AG04449 (cell line): ENCODE measurements at places on chromosomes 6 and 20.

- DNase-seq, result no peak
These were observed 40.2 kb downstream of the CCN2 start for GRCh38 chr6:131910956-131911355.

- DNase-seq, result no peak
These were observed 90.4 kb downstream of the FARS2 start for GRCh38 chr6:5351552-5352210.

GRCh38 chr6:153125032-153125431 is 6.0 kb downstream of the RGS17 start:
- no peak for DNase-seq

DNA sequence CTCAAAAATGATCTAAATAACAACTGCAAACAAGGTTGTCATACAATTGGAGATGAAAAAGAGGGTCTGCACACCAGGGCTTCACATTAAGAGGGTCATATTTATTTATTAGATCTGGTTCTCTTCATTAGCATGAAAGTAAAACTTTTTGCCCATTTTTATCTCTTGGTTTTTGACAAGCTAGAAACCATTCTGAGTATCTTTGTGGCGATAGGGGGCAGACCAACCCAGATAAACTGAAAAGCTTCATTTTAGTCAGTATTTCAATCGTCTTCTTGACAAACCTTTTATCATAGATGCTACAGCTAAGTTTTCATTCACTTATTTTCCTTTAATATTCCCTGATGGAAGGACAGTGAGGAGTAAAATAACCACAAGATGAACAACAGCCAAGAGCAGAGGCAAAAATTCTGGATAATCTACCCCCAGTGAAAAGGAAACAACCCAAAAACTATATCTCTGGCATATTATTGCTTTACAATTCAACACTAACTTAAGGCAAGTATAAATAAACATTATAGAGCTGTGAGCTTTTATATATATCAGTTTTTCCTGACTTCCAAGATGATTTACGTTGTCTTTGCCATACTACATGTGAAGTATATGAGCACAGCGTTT is 45.2 kb downstream of the THEMIS start:
- no peak for DNase-seq

GRCh38 chr20:32458061-32458836 is 100.1 kb downstream of the ASXL1 start:
- no peak for DNase-seq

DNA sequence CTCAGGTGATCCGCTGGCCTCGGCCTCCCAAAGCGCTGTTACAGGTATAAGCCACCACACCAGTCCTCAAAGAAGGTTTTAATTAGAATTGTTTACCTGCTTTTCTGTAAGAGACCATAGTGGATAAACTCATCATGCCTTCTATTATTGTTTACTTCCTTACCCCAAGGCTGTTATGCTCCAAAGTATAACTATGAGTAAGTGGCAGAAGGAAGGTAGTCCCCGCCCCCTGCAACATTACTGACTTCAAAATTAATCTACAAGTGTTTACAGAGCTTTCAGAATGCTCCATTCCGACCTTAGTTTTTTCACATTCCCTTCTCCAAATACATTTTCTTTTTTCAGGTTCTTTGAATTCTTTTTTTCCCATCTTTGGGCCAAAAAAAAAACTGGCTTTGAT is 480.5 kb upstream of the NOX3 start:
- DNase-seq, result no peak

DNA sequence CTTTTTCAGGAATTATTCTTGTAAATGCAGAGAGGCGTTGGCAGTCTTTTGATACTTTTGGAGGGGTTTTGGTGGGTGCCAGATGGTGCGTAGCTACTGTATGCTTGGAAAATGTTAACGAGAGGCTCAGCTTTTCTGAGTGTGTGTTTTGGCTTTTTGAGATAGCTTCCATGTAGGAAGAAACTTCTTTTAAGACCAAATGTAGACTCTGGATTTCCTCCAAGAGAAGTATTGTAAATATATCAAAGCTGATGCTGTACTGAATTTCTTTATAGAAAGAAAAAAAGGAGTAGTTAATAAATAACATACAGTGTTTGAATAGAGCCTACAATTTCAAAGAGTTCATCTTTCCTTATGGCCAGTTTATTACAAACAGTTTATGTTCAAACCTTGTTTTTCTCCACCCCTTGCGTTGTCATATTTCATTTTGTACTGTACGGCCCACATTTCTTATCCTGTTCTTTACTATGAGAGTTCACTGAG is 16.7 kb downstream of the TIAM2 start:
- DNase-seq, result no peak

GRCh38 chr6:152952866-152953509 is 29.9 kb downstream of the FBXO5 start:
- no peak for DNase-seq

- DNase-seq, result no peak
These were observed 156.7 kb upstream of the THEMIS start for GRCh38 chr6:128057541-128057940.

DNA sequence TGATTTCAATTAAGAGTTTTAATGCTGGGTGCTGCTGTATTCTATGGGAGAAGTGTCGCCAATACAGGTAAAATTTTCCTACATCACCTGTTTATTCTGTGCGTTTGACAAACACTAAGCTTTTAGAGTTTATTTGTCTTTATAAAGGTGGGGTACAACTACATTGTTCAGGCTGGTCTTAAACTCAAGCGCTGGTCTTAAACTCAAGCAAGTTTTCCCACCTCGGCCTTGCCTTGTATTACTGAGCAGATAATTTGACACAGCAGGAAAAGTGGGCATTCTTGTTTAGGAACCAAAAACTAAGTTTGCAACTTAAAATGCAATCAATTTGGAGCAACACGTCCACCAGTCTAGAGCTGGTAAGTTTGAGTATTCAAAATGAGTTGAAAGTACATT is 112.9 kb upstream of the BTN3A2 start:
- no peak for DNase-seq

DNA sequence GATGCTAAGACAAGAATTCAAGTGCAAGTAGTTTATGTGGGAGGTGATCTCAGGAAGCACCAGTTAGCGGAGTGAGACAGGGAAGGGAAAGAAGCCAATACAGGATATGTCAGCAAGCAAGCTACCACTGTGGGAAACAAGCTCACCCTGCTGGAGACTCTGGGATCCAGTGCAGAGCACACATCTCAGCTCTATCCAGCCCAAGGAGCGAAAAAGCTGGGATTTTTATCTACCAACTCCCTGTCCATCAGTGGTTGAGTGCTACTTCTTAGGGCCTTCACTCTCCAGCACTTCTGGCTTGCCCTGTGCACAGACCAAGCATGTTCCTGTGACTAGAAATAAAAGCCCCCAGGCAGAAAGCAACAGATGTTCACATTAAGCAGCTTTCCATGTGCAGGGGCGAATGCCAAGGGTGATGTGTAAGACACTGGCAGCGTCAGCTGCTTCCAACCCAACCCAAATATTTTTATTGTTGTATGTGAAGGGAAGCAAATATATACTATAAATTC is 10.8 kb upstream of the RNF24 start:
- DNase-seq, result no peak

GRCh38 chr6:141445928-141446628 is 686.6 kb upstream of the GJE1 start:
- no peak for DNase-seq

DNA sequence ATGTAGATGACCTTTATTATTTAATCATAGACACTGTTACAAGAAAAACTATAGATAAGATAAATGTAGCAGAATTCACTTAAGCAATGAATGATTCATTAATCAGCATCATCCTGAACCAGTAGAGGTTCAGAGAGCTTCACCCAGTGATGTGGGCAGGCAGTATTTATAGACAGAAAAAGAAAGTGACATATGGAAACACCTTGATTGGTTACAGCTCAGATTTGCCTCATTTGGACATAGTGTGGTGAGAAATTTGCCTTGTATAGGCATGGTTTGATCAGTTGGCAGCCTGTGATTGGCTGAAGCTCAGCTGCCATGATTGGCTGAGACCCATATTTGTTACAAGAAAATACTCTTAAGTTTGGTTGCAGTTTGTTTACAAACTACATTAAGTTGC is 4.6 kb downstream of the C6orf58 start:
- DNase-seq, result no peak

DNA sequence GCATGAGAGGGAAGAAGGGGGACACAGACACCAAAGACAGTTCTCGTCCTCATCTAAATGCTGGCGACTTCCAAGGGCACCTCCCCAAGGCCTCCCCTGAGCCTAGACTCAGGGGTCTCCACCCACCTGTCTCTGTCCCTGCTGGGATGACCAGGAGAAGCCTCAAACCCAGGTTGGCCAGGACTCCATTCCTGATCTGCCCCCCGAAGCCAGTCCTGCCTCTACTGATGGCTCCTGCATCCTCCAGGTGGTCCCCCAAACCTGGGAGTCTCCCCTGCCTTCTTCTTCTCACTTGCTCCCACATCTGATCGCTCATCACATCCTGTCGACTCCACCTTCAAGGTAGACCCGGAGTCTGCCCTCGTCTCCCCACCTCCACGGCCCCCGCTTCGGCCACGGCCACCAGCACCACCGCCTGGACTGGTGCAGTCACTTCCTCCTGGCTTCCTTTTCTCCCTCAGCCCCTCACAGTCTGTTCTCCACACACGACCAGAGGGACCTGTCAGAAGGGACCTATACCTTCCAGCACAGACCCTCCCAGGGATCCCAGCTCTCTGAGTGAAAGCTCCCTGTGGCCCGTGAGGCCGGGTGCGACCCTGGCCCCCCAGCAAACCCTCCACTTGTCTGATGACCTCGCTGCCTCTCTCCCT is 92.1 kb downstream of the CEBPB start:
- DNase-seq, result no peak

- no peak for DNase-seq
These were observed 92.4 kb downstream of the COL12A1 start for GRCh38 chr6:75113446-75113845.

DNA sequence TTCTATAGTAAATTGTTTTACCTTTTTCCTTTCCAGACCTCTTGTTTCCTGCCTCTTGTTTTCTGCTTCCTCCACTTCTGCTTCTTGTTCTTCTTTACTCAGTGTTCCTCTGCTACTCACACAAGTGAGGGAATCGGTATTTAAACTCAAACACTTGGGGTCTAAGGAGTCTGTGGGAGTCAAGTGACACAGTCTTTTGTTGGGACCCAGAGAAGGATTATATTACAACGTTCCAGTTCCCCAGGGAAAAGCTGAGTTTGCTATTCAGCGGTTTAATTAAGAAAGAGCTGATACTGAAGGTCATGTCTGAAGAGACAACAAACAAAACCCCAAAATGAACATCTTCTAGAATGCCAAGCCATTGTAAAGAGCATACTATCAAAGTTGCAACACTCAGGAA is 107.8 kb upstream of the CITED2 start:
- no peak for DNase-seq

- no peak for DNase-seq
These were observed 8.0 kb upstream of the SLC17A3 start for GRCh38 chr6:25882051-25882496.

DNA sequence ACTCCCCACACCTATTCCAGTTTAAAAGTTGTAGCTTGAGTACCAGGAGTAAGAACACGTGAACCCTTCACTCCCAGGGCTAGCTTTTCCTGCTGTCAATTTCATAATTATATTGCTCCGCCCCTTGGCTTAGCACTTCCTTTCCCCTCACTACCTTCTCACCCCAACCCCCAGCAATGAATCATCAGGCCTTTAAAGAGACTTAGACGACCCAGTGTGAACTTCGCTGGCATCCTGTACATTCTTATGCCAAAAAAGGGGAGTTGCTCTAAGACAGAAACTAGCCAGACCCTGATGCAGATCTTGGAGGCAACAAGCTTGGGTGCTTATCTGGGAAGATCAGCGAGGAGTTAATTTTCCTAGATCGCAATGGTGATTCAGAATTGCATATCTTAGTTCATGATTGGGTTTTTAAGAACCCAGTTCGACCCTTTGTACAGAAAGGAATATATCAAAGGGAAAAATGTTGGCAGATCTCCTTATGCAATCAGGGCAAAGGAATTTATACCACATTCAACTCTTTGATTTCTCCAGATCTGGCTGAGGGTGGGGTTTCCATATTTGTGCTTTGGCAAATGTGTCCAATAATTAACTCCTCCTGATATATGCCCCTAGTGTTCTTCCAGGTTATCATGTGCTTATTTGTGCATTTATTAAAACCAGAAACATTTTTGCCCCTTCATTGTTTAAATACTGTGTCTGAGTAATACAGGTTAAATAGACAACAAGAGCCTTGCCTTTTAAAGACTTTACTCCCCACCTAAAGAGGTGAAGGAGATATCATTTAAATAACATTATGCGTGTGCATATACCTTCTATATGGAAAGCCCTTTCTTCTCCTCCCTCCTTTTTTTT is 8.1 kb upstream of the ATXN1 start:
- no peak for DNase-seq
